Stimulated activated CD8-positive, alpha-beta memory T cell treated with anti-CD3 and anti-CD28 coated beads, Interleukin-4, amount 100 ng/mL, for 4 hours (primary cell): ENCODE measurements at places on chromosomes 13 and 19.

DNA sequence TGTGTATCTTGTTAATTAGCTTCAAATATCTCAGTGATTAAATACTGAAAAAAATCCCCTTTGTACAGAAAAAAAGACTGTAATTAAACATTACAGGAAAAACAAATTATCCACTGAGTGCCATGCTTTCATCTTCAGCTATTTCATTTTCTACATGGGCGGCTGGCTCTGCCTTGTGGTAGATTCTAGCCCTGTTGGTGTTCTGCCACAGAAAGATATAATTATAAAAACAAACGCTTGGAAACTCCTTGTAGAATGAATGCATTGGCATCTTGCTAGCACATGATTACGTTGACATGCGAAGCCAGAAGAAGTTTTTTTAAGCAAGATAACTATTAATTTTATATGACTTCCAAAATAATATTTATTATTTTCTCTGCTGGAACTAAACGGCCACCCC is 496.8 kb downstream of the MYO16 start:
- DNase-seq: no peak

DNA sequence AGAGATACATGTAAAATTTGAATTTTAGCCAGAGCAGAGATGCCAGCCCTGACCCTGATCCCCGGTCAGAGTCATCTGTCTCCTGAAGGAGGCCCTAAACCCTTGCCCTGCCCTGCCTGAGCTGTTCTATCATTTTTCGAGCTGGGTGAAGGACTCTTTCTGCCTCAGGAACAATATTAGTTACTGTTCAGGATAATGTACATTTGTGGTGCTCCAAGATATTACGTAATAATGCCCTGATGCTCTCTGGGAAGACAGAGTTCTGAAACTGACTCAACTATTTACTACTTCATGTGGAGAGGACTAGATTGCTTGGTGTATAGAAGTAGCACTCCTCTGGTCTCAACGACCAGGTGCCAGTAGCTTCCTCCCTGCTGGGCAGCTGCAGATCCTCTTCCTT is 37.9 kb upstream of the UBL3 start:
- no peak for DNase-seq

- no peak for DNase-seq
These were observed 2.3 kb downstream of the ZNF536 start for GRCh38 chr19:30374539-30374864.

DNA sequence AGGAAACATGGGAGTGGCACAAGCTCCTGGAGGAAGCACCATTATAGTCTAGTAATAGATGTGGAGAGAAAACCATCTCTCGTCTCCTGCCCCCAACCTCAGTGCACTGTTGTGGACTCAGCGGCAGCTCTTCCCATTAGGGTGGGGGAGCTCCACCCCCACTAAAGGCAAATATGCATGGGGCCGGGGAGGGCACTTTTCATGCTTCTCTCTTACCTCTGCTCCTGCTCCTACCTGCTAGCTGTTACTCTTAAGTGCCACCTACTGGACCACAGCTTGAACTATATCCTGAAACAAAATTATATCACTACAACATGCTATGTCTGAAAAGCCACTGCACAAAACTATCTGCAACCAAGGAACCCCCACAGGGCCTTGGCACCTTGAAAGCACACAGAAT is 112.6 kb upstream of the DACH1 start:
- no peak for DNase-seq

- no peak for DNase-seq
These were observed 251.1 kb downstream of the EFNB2 start for GRCh38 chr13:106284358-106284757.

GRCh38 chr13:49026851-49027250 is 51.1 kb downstream of the FNDC3A start:
- no peak for DNase-seq

DNA sequence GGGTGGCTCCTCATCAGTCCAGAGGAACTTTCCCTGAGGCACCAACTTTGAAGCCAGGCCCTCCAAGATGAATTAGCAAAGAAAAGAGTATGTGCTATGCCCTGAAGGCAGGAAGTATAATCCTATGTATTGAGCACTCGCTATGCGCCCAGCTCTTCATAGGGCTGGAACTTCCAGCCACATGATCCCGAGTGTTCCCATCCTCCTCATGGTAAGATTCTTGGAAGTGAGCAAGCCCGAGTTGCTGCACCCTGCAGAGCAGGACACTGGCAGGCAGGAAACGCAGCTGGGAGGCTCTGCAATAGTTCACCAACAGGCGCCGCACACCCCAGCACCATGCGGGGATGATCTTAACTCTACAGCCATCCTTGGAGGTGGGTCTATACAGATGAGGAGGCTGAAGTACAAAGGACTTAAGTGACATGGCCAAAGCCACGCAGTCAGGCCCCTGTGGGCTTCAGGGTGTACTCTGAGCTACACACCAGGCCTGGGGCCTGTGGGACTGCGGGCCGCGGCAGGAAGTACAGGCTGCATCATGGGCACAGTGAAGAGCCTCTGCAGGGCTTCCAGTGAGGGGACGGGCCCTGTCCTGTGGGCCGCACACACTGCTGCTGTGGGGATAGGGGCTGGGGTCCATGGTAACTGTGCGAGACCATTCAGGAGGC is 25.1 kb downstream of the C19orf47 start:
- no peak for DNase-seq

DNA sequence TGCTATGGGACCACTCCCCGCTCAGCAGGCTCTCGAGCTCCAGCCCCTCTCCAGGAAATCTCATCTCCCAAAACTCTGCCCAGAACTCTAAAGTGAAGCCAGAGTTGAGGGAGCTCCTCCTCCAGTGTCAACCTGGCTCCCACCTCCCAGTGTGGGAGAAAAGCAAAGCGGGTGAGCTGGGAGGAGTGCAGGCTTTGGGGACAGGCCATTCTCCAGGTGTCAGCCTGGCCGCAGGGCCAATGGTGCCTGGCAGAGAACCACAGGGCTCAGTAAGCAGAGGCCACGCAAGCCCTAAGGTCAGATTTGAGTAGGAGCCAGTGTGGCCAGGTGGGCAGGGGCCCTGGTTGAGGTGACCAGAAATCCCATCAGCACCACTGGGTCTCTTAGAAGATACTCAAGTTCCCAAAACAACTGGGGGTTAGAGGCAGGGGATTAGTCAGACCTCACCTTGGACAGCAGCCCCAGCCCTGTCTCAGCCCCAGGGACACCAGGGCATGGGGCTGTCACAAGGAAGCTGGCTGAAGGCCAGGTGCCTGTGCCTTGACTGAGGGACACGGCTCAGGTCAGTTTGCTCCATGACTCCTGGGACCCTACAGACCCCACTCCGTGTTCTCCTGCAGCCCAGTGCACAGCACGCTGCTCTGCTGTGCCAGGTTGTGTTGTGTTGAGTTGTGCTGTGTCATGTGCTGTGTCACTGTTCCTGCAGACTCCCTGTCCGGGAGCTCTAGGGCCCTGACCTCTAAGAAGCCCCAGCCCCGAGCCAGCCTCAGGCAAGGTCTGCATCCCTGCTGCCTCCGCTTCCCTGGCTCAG is 2.8 kb upstream of the ZNF181 start:
- no peak for DNase-seq

DNA sequence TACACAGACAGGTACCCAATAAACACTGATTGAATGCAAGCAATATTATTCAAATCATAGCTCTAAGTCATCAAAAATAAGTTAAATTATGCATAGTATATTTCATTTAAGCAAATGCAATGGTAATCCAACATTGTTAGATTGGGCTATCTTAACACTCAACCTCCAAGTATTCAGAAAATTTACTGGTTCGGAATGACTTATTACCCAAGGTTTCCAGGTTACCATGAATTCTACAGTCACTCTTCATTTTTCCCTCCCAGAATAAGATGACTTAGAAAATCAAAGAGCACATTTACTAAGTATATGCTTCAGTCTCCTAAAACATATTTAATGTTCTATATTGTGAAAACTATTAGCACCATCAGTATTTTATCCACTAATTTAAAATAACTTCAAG is 6.0 kb downstream of the UBL3 start:
- no peak for DNase-seq

- DNase-seq: peak; percentile 16
These were observed 14.5 kb upstream of the SIGLEC14 start for GRCh38 chr19:51660975-51661600.

GRCh38 chr19:12247644-12248222 is 47.0 kb downstream of the ZNF44 start:
- no peak for DNase-seq

- no peak for DNase-seq
These were observed 808 bp downstream of the SLITRK5 start for GRCh38 chr13:87671753-87672605.

GRCh38 chr13:35332134-35332533 is 144.4 kb downstream of the MAB21L1 start:
- DNase-seq: no peak

GRCh38 chr13:59392328-59392727 is 771.4 kb downstream of the DIAPH3 start:
- DNase-seq: no peak

GRCh38 chr13:50080203-50080910 is 65.1 kb downstream of the KCNRG start:
- DNase-seq: peak; percentile 6

- DNase-seq: no peak
These were observed 127.1 kb upstream of the SPACA7 start for GRCh38 chr13:112248862-112249592.

DNA sequence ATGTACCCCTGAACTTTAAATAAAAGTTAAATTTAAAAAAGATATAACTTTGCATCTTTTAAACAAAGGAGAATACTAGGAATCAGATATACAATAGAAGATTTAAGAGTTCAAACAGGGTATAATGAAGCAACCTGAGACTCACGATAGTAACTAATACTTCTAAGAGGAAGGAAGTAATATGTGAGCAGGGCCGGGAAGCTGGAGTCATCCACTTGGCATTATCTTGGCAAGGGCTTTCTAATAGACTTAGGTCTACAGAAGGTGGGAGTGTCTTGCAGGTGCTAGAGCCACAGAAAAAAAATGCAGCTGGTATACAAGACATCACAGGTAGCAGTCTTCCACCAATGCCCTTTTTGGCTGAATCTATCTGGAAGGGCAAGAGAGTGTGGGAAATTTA is 231.9 kb downstream of the KCTD12 start:
- no peak for DNase-seq

DNA sequence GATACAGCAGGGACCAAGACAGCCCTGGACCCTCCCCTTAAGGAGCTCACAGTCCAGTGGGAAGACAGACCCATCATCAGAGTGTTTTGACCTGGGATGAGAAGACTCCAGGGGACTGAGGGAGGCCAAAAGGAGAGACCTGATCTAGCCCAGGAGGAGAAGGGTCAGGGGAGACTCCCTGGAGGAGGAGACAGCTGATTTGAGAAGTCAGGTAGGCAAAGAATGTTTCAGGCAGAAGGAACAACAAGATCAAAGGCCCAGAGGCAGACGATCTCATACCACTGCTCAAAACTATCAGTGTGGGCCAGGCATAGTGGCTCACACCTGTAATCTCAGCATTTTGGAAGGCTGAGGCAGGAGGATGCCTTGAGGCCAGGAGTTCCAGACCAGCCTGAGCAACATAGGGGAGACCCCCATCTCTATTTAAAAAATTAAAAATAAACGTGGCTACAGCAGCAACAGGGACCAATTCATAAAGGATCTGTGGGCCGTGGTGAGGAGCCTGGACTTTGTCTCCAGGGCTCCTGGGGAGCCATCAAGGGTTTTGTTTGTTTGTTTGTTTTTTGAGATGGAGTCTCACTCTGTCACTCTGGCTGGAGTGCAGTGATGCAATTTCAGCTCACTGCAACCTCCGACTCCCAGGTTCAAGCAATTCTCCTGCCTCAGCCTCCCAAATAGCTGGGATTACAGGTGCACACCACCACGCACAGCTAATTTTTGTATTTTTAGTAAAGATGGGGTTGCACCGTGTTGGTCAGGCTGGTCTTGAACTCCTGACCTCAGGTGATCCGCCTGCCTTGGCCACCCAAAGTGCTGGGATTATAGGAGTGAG is 2.2 kb upstream of the COX6B1 start:
- DNase-seq: no peak

- no peak for DNase-seq
These were observed 39.3 kb upstream of the RGCC start for GRCh38 chr13:41418027-41418426.

DNA sequence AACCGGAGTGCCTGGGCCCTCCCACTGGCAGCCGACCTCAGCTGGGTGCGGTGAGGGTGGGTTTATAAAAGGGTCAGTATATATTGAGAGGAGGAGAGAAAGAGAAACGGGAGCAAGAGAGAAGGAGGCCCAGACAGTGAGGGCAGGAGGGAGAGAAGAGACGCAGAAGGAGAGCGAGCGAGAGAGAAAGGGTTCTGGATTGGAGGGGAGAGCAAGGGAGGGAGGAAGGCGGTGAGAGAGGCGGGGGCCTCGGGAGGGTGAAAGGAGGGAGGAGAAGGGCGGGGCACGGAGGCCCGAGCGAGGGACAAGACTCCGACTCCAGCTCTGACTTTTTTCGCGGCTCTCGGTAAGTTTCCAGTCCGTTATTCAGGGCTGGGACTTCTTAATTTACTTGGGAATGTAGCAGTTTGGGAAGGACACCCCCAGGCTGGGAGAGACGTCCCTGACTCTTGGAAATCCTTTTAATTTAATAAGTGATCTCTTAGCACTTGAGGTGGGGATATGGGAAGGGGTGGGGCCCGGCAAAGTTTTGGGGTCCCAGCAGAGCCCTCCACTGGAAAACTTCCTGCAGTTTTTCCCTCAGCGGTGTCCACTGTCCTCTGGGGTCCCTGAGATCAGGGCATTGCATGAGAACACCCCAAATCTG is at the start of gene EMP3:
TSS of gene EMP3 (plus strand) at position 288 of the 646 bp plus-strand sequence. CDS start 1,293 bp downstream, outside the sequence.
- peak; percentile 54 for DNase-seq

- DNase-seq: no peak
These were observed 30.5 kb upstream of the COX7A1 start for GRCh38 chr19:36182612-36183244.

GRCh38 chr19:870963-871401 is 11.5 kb downstream of the CFD start:
- DNase-seq: no peak

- DNase-seq: no peak
These were observed 102.1 kb downstream of the IRS2 start for GRCh38 chr13:109684084-109684823.

GRCh38 chr19:42028304-42029216 is 34.5 kb upstream of the ATP1A3 start:
- no peak for DNase-seq

GRCh38 chr13:80196756-80197155 is 144.2 kb downstream of the SPRY2 start:
- DNase-seq: no peak

- no peak for DNase-seq
These were observed 35.3 kb downstream of the FPR3 start for GRCh38 chr19:51830274-51830673.

DNA sequence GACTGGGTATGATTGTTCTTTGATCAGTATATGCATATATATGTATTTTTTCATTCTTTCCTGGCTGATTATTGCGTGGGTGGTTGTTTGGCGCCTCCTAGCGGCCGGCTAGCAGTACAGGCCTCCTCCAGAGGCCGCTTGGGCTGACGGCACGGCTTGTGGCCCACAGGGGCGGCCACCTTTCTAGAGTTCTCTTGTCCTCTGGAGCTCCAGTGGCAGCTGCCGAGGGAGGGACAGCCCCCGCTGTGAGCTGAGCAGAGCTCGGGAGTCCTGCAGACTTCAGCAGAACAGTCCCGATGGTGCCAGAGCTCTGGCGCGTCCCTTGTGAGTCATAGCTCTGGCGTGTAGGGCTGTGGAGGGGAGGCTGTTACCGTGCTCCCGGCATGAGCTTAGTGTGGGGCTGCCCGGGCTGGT is 22.5 kb upstream of the ZNF429 start:
- peak; percentile 25 for DNase-seq

- no peak for DNase-seq
These were observed 3.1 kb downstream of the NXNL1 start for GRCh38 chr19:17457616-17458015.
